ENCODE measurements at places on chromosomes 7 and 10. TPM values are rescaled to one million over a fixed set of nuclear protein-coding genes. Genes with fewer than 3 reads are reported as not detected.

GRCh38 chr7:117200786-117201458 lies 121.9 kb downstream of the WNT2 start:
- no peak for DNase-seq

The MNX1 gene
- total RNA-seq, result 2.7 TPM

- DNase-seq, result no peak
Observed at GRCh38 chr10:103080891-103081581, 112.0 kb downstream of the NT5C2 start.

The LRRC17 gene
- 0.30 TPM for total RNA-seq

The SPDYE6 gene
- not detected for total RNA-seq

DNA sequence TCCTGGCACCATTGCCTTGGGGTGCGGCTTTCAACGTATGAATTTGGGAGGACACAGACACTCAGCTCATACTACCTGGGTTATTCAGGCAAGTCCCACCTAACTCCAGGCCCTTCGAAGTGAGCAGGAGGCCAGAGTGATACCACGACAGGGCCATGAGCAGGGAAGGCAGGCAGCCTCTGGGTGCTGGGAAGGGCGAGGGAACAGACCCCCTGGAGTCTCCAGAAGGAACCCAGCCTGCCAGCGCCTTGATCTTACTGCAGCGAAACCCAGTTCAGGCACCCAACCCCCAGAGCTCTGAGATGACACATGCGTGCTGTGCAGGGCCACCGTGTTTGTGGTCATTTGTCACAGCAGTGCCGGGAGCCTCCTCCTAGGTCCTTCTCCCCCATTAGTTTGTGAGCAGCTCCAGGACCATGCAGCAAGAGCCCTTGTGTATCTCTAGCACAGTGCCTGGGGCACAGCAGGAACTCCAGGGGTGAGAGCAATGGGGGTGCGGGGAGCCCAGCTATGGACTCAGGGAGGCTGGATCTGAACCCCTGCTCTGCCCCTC lies 7.7 kb upstream of the INSIG1 start:
- DNase-seq, result no peak

- DNase-seq, result no peak
Observed at GRCh38 chr10:62647375-62648092, 157.0 kb upstream of the ADO start.

The POLR1F gene
- 44.1 TPM for total RNA-seq

DNA sequence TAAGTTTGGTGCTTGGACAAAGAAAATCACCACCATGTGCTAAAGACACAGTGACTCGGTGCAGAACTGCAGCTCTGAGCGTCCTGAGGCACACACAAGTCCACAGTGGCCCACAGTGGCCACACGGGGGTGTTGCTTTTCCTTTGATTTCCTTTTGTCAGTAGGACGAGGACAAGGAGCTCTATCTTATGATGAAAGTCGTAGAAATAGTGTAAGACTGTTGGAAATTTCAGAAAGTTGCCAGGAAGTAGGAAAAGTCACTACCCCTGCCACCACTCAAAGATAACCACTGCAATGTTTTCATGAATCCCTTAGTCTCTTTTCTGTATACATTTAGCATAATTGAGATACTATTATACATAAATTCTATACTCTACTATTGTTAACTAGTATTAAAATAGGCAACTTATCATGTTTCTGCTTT lies 146.0 kb downstream of the TNS3 start:
- peak; percentile 92 for DNase-seq
